ENCODE measurements at places on chromosomes 3 and 15.

DNA sequence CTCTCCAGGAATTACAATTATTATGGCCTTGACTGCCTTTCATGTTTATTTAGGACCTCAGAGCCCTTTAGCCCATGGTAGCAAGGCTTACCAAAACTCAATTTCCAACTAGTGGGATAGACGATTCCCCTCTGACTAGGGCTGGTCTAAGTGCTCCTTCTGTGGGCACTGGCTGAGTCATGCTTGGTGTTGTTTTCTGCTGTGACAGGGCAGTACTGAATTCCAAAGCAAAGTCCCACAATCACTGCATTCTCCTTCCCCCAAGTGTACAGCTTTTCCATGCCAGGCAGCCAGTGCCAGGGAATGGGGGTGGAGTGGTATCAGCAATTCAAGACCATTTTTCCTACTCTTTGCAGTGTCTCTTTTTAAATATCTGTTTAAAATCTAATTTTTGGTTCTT is 509.0 kb upstream of the NECTIN3 start:
- no peak for DNase-seq

GRCh38 chr3:65048151-65048550 is 360.4 kb upstream of the ADAMTS9 start:
- DNase-seq = no peak

- no peak for DNase-seq
Measured at GRCh38 chr3:39104961-39105686, 2.3 kb downstream of the GORASP1 start.

DNA sequence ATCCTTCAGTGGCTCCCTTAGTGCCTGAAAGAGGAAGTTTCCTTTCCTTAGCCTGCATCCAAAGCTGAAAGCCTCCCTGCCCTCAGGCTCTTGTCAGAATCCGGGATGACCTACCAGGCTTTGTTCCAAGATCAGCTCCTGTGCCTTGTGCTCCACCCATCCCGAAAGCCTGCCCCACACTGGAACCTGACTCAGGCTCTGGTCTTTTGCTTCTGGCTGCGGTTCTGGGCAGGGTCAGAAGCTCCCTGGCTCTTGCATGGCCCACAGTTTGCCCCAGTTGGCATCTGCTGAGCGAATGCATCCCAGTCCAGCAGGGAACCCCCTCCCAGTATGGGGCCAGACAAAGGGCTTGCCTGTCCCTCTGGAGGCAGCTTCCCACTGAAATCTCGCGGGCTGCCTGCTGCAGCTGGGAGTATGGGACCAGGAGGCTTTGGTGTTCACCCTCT is 25.9 kb upstream of the KIF23 start:
- DNase-seq = no peak

GRCh38 chr15:58115692-58116091 is 22.5 kb upstream of the AQP9 start:
- DNase-seq = no peak

DNA sequence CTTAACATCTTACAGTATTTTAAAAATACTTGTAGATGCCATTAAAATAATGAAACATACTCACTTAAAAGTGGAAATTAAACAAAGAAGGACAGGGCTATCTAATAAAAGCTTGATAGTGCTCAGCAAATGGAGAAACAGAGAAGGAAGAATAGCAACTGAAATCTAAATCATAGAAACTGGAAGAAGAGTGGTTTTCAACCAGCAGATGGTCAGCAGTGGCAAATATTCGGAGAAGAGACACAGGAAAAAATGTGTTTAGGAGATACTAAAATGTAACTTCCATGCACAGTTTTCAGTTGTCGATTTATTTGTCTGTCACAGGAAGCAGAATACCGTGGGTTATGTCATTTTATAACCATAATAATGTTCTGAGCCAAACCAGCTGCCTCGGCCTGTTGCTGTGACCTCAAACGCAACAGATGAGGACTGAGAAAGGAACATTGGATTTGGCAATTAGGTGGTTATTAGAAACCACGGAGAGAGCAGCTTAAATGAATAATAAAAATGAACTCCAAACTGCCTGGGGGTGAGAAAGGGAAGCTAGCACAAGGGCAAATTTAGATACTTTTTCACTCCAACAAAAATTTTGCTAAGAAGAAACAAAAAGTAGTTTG is 246.6 kb upstream of the KCNMB2 start:
- no peak for DNase-seq

DNA sequence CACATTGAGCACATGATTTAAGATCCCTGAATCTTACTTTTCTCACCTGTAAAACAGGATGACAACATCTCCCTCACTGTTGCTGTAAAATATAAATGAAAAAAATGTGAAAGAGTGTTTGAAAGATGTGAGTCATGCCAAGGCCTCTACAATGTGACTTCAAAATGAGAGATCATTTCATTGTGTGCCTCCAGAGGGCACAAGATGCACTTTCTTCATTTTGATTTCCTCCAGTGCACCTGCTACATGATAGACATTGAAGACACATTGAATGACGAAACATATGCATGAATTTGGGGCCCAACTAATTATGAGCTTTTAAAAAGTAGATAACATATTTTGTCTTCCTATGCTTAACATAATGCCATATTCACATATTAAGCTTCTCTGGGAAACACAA is 170.3 kb downstream of the MOBP start:
- no peak for DNase-seq

DNA sequence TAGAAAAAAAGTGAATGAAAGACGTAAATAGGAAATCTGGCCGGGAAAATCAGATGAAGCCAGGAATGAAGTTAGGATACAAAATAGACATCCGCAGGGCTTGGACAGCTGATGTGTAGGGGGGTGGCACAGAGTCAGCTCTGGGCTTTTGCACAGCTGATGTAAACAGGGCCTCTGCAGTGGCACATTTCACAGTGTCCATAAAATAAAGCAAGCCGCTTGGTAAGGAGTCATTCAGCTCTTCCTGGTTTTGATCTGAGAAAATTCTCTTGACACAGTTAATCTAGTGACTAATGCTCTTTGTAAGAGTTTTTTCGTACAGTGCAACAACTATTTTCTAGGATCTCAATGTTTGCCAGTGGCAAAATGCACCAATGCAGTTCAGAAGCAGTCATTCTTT is 153.3 kb downstream of the USP13 start:
- no peak for DNase-seq

GRCh38 chr3:149479621-149480325 is 5.3 kb downstream of the TM4SF4 start:
- DNase-seq = no peak

- DNase-seq = no peak
Measured at GRCh38 chr15:38708672-38709180, 144.1 kb upstream of the RASGRP1 start.

DNA sequence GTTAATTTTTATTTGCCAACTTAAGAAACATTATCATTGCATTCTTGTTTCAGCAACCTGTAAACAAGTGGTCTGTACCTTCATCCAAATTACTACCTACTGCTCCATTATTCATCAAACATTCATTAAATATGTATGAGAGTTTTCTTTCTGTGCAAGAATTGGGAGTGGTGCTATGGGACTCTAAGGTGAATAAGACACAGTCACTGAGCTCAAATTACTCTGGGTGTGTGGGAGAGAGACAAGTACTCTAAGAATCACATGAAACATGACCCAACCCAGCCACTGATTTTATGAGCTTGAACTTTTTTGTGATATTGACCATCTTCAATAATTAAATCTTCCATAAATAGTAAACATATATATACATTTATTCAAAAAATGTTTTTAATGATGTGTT is 227.2 kb upstream of the TP63 start:
- no peak for DNase-seq

DNA sequence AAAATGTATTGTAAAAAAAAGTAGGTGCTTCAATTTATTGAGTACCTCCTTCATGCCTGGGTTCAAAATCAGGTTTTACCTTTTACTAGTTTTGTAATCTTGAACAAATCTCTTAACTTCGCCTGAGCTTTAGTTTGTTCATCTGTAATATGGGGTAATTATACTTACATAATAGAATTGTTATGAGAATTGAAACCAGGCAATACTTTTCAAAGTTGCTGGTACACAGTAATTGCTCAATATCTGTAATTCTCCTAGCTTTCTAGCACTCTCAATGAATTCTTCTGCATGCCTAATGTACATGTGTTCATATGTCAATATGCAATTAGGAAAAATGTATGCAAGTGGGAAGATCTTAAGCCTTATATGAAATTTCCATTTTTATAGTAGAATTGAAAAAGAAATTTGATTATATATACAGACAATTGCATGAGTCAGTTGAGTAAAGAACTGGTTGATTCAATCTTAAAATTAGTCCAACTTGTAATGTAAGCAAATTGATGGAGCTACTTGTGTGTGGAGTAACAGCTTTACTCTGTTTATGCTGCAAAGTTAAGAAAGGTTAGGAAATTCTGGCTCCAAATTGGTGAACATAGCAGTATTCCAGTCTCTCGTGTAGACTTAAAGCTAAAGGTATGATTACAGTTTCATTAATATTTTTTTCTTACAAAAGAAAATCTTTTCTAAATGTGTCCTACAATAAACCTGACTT is 4.1 kb downstream of the TNFSF10 start:
- no peak for DNase-seq

DNA sequence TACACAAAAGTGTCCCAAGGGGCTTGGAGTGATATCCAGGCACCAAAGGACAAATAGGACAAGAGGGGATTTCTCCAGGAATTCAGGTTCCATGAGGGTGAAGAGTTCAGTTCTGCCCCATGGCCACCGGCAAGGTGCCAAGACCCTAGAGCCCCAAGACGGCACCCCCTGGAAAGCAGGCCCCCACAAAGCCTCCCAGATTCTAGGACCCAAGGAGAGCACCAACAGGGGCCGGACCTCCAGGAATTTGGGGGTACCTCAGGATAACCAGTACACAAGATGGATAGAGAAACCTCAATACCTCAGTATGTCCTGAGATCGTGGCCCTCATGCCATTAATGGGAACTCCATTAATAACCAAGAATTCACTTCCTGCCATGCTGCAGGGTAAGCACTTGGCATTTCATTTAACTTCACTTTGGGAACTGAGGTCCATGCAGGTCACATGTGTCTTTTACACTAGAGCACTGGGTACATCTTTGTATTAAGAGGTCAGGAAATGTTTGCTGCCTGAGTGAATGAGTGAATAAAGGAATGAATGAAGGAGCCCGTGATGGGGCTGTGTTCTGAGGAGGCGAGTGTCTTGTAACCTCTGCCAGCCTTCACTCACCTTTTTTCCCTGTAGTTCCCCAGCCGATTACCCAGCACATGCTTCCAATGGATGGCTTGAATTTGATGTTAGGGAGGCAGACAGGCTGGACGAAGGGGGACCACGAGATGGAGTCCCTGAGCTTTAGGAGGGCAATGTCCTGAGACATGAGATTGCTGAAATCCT is 15.5 kb upstream of the PRSS50 start:
- DNase-seq = no peak

DNA sequence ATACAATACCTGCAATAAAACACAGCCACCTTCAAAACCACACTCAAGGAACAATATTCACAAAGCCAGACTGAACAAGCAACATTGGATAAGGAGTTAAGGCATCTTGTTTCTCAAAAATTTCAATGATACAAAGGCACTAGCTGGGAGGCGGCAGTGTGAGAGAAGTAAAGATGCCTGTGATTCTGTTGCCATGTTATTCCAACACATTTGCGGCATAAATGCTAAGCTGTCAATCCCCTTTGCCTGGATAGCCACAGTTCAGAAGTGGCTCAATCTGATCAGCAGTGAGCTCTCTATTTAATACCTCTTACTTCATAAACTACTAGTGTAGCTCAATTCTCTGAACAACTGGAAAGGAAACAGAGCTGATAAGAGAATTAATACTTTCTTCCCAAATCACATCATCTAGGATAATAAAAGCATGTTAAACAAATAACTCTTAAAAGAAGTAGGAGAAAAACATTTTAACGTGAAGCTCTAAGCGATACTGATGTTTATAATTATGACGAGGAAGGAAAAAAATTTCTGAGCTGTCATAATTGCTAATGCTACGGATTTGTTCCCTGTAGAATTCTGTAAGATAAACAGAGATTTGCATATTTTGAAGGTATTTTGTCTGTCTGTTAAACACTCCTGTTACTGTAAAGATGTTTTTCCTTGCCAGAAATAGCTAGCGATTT is 358.4 kb downstream of the FOXP1 start:
- DNase-seq = no peak
